ENCODE measurements at places on chromosomes 5 and 9. TPM values are rescaled to one million over a fixed set of nuclear protein-coding genes. Genes with fewer than 3 reads are reported as not detected.

GRCh38 chr5:135859641-135860040 lies 25.2 kb downstream of the SLC25A48 start:
- H3K4me1 ChIP-seq, result no peaks in the 10 kb centered on the region
- H3K27ac ChIP-seq, result no peak overlapping the region
- no peak for DNase-seq
- H3K4me3 ChIP-seq, result no peak overlapping the region

GRCh38 chr5:135085133-135085935 lies 51.3 kb upstream of the PITX1 start:
- H3K36me3 ChIP-seq, result peaks cover 13% of the 10 kb centered on the region
- peaks cover 3% of the 10 kb centered on the region for H3K4me1 ChIP-seq
- DNase-seq, result no peak
- H3K4me3 ChIP-seq, result no peak overlapping the region
- H3K27ac ChIP-seq, result no peak overlapping the region

DNA sequence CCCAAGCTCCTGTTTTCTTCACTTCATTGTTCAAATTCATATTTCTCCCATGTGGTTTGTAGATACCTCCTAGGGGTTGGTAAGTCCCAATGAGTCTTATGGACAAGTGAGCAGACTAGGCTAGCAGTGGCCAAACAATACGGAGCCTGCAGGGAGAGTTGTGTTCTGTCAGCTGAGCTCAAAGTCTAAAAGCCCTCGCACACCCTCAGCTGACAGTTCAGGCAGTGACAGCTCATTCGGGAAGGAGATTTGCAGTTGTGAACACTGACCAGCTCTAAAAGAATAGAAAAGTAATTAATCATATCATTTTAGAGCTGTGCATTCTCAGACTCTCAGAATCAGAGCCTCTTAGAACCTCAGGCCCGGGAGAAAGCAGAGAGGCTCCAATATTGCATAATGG lies 95.1 kb downstream of the SH3TC2 start:
- H3K4me1 ChIP-seq, result peaks cover 71% of the 10 kb centered on the region
- DNase-seq, result no peak
- peak overlapping the region; percentile 43 for H3K27ac ChIP-seq

DNA sequence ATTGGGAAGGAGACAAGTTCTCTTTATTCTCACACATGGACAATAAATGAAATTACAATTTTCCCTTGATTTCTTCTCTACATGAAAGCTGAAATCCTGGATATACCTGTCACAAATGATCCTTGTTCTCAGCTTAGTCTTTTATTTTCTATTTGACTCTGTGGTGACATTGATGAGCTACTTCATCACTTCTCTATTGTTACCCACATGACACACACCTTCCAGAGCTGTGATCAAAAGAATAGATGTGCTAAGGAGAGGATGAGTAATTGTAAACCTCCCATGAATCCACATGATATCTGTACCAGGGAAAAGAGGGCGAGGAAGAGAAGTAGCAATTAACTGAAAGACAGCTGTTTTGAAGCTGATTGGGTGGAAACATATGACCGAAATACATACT lies 102.0 kb downstream of the CAVIN4 start:
- H3K36me3 ChIP-seq, result no peaks in the 10 kb centered on the region
- no peak for DNase-seq
- no peaks in the 10 kb centered on the region for H3K4me1 ChIP-seq

- H3K36me3 ChIP-seq, result no peaks in the 10 kb centered on the region
- no peak overlapping the region for H3K27ac ChIP-seq
- H3K27me3 ChIP-seq, result peaks cover 58% of the 10 kb centered on the region
- H3K4me1 ChIP-seq, result peaks cover 21% of the 10 kb centered on the region
Measured at GRCh38 chr5:111072949-111073682, 1.6 kb downstream of the TSLP start.

DNA sequence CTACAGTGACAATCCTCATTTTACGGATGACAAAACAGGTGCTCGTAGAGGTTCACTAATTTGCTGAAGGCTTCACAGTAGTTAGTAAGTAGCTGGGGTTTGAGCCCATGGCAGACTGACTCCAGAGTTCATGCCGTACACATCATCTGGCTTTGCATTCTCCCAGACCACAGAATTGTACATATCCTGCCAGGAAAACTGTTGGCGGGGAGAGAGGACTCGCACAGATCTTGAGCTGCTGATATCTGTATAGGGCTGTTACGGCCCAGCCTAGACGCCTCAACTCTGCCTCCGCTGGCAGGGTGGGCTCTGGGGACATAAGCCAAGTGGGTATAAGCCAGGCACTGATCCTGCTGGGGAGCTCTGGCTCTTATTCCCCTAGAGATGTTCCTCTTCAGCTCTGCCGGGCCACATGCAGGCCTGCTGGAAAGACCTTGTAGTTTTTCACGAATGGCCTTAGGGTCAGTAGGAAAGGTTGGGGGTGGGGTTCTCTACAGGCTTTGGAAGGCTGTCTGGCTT lies 16.3 kb downstream of the LARP1 start:
- peak overlapping the region; percentile 88 for H3K27ac ChIP-seq
- no peaks in the 10 kb centered on the region for H3K36me3 ChIP-seq
- H3K4me3 ChIP-seq, result peak overlapping the region; percentile 7

GRCh38 chr5:12772276-12772675 lies 868.0 kb upstream of the CTNND2 start:
- no peaks in the 10 kb centered on the region for H3K36me3 ChIP-seq
- peaks cover 8% of the 10 kb centered on the region for H3K27me3 ChIP-seq
- H3K4me3 ChIP-seq, result no peak overlapping the region
- H3K4me1 ChIP-seq, result no peaks in the 10 kb centered on the region

- no peak overlapping the region for H3K27ac ChIP-seq
- H3K4me1 ChIP-seq, result peaks cover 20% of the 10 kb centered on the region
- DNase-seq, result no peak
- H3K36me3 ChIP-seq, result no peaks in the 10 kb centered on the region
Measured at GRCh38 chr5:170327829-170328228, 30.3 kb upstream of the LCP2 start.

GRCh38 chr9:83956086-83956435 lies 24.0 kb downstream of the HNRNPK start:
- DNase-seq, result no peak
- no peaks in the 10 kb centered on the region for H3K36me3 ChIP-seq
- H3K4me1 ChIP-seq, result peaks cover 28% of the 10 kb centered on the region
- peak overlapping the region; percentile 80 for H3K4me3 ChIP-seq

- H3K4me3 ChIP-seq, result no peak overlapping the region
- no peaks in the 10 kb centered on the region for H3K4me1 ChIP-seq
- H3K27ac ChIP-seq, result no peak overlapping the region
- no peaks in the 10 kb centered on the region for H3K27me3 ChIP-seq
Measured at GRCh38 chr5:91456928-91457680, 74.0 kb upstream of the ARRDC3 start.

- H3K27me3 ChIP-seq, result no peaks in the 10 kb centered on the region
- H3K36me3 ChIP-seq, result no peaks in the 10 kb centered on the region
- no peak for DNase-seq
- H3K4me1 ChIP-seq, result peaks cover 23% of the 10 kb centered on the region
Measured at GRCh38 chr5:95843733-95844223, 21.3 kb upstream of the GLRX start.

DNA sequence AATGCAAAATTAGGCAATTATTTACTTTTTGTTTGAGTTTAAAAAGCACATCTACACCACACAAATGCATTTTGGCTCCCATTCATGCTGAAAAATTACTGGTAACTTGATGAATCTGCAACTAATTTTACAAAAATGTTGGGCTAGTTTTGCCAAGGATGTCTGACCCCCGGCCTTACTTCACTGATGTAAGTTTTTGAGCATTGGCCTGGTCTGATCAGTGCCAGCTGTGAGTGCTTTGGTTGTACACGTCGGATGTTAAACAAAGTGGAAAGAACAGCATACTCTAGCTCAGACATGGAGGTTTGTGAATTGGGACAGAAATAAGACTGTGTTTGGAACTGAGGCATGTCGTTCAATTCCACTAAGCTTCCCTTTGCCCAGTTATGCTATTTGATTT lies 1044.2 kb downstream of the TLE4 start:
- no peak overlapping the region for H3K27ac ChIP-seq
- H3K27me3 ChIP-seq, result no peaks in the 10 kb centered on the region
- peaks cover 6% of the 10 kb centered on the region for H3K4me1 ChIP-seq
- no peaks in the 10 kb centered on the region for H3K36me3 ChIP-seq
- no peak for DNase-seq

DNA sequence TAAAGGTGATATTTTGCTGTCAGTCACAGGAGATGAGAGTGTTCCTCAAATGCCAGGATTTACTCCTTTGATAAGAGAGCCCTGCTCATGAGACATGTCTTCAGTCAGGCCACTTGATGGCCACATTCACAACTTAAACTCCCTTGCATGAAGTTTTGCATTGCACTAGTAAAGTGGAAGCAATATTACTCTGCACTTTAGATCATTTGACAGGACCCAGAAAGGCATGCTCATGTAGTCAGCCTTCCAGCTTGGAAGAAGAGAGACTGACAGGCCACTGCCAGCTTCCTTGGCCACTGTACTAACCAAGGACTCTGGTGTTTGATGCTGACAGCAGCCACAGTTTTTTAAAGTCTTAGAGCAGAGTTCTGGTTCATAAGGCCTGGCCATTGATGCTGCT lies 42.6 kb downstream of the NPR3 start:
- peaks cover 47% of the 10 kb centered on the region for H3K4me1 ChIP-seq
- DNase-seq, result no peak
- peaks cover 28% of the 10 kb centered on the region for H3K36me3 ChIP-seq
- H3K4me3 ChIP-seq, result no peak overlapping the region
- peak overlapping the region; percentile 68 for H3K27ac ChIP-seq

- H3K36me3 ChIP-seq, result peaks cover 1% of the 10 kb centered on the region
- no peaks in the 10 kb centered on the region for H3K27me3 ChIP-seq
- no peak overlapping the region for H3K4me3 ChIP-seq
- H3K27ac ChIP-seq, result no peak overlapping the region
- peaks cover 7% of the 10 kb centered on the region for H3K4me1 ChIP-seq
Measured at GRCh38 chr9:106312906-106313305, 550.1 kb upstream of the ZNF462 start.

GRCh38 chr5:173675287-173675996 lies 59.0 kb upstream of the BOD1 start:
- peaks cover 1% of the 10 kb centered on the region for H3K4me1 ChIP-seq
- no peak for DNase-seq
- H3K27ac ChIP-seq, result no peak overlapping the region
- H3K4me3 ChIP-seq, result no peak overlapping the region
- H3K27me3 ChIP-seq, result no peaks in the 10 kb centered on the region

DNA sequence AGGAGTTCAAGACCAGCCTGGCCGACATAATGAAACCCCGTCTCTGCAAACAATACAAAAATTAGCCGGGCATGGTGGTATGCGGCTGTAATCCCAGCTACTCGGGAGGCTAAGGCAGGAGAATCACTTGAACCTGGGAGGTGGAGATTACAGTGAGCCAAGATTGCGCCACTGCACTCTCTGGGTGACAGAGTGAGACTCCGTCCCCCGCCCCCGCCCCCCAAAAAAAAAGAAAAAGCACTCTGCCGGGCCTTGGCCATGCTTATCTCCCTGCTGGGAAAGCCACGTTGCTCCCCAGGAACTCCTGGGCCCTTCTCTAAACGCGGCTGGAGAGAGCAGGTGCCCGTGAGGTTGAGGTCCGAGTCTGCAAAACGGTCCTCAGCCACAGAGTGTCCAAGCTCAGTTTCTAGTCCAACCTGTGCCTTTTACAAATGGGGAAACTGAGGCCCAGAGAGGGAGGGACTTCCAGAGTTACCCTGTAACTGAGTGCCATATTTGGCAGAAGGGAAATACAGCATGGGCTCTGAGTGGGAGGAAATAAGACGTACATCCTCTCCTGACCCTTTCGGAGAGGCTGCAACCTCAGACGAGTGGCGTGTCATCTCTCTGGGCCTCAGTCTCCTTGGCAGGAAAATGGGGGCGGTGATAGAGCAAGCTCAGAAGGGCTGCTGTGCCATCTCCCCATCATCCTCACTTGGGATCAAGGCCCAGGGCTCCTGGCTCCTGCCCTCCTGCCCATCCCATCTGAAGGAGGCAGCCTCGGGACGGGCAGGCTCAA lies 6.6 kb upstream of the PHYHD1 start:
- no peak for DNase-seq
- H3K27ac ChIP-seq, result no peak overlapping the region

GRCh38 chr5:43137326-43137725 lies 16.6 kb downstream of the ZNF131 start:
- no peaks in the 10 kb centered on the region for H3K27me3 ChIP-seq
- no peak overlapping the region for H3K27ac ChIP-seq
- DNase-seq, result no peak
- H3K4me1 ChIP-seq, result peaks cover 6% of the 10 kb centered on the region

DNA sequence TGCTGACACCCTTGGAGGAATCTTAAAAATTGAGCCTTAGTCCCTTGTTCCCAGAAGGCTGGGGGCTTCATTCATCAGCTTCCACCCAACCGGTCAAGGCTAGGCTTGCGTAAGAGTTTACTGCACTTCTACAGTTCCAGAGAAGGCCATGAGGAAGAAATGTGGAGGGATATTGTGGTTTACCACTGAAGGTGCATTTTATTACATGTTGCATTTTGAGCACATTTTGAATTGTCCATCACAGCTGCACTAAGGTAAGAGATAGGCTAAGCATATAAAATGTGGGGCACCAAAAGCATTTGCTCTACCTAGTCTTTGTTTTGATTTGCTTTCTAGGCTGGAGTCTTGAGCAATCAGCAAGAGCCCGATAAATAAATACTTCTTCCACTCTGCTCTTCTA lies 167.1 kb upstream of the PAPPA start:
- H3K4me1 ChIP-seq, result peaks cover 12% of the 10 kb centered on the region
- no peaks in the 10 kb centered on the region for H3K36me3 ChIP-seq
- H3K27ac ChIP-seq, result no peak overlapping the region
- no peaks in the 10 kb centered on the region for H3K27me3 ChIP-seq
- H3K4me3 ChIP-seq, result no peak overlapping the region

DNA sequence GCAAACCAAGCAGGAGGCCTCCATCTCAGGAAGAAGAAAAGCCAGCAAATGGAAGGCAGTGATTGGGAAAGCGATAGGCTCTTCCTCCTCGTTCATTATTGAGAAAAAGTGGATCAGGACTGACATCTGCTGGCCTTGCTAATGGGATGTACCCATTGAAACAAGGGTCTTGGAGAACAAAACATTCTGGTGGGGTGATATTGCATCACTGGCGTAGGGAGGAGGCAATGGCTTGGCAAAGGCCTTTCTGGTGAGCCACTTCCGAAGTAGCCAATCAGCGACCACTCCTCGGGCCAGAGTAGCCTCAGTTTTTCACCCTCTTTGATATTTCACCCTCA lies 86.7 kb upstream of the NFIB start:
- no peak overlapping the region for H3K27ac ChIP-seq
- no peaks in the 10 kb centered on the region for H3K27me3 ChIP-seq
- H3K4me1 ChIP-seq, result peaks cover 12% of the 10 kb centered on the region
- no peaks in the 10 kb centered on the region for H3K36me3 ChIP-seq

TXNDC8 gene
- total RNA-seq, result not detected

SLC34A3 gene
- total RNA-seq, result not detected

CAVIN4 gene
- 0.46 TPM for total RNA-seq

IFNE gene
- not detected for total RNA-seq

TRPM3 gene
- total RNA-seq, result not detected

HAUS6 gene
- 6.1 TPM for total RNA-seq

GABRP gene
- total RNA-seq, result not detected

C8G gene
- not detected for total RNA-seq

KIF12 gene
- total RNA-seq, result 0.39 TPM

Data from chondrocyte (in vitro differentiated cells).